ENCODE measurements at places on chromosomes 1 and 21. TPM values are rescaled to one million over a fixed set of nuclear protein-coding genes. Genes with fewer than 3 reads are reported as not detected.

CLIC6 gene
- total RNA-seq = 0.37 TPM

IQGAP3 gene
- total RNA-seq = 8.2 TPM

GBP3 gene
- total RNA-seq = 11.2 TPM

ARHGEF10L gene
- total RNA-seq = 18.4 TPM

EPHA10 gene
- total RNA-seq = 71.7 TPM

PCP4L1 gene
- 0.79 TPM for total RNA-seq

PPIH gene
- 40.0 TPM for total RNA-seq

EFCAB14 gene
- 76.6 TPM for total RNA-seq

ANGPTL3 gene
- total RNA-seq = not detected

PLPP3 gene
- total RNA-seq = 41.5 TPM

LCE2B gene
- not detected for total RNA-seq

- no peak for DNase-seq
Observed at GRCh38 chr1:208206092-208206698, 38.0 kb downstream of the PLXNA2 start.

DNA sequence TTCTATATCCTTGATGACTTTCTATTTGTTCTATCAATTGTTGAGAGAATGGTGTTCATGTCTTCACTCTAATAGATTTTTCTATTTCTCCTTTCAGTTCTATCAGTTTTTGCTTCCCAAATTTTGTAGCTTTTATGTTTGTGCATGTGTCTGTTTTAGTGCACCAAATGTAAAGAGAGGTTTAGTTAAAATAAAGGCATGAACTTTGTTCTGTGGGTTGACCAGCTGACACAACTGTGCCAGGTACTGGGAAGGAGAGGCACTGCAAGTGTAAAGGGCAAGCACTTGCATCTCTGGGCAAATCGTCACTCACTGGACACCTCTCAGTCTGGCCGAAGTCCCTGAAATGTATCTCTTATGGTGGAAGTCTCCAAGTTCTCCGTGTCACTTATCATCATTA is 38.6 kb upstream of the ABCD3 start:
- DNase-seq = no peak

- DNase-seq = no peak
Observed at GRCh38 chr21:20551939-20552338, 446.3 kb upstream of the NCAM2 start.

- no peak for DNase-seq
Observed at GRCh38 chr1:26666855-26667254, 29.0 kb upstream of the ARID1A start.

DNA sequence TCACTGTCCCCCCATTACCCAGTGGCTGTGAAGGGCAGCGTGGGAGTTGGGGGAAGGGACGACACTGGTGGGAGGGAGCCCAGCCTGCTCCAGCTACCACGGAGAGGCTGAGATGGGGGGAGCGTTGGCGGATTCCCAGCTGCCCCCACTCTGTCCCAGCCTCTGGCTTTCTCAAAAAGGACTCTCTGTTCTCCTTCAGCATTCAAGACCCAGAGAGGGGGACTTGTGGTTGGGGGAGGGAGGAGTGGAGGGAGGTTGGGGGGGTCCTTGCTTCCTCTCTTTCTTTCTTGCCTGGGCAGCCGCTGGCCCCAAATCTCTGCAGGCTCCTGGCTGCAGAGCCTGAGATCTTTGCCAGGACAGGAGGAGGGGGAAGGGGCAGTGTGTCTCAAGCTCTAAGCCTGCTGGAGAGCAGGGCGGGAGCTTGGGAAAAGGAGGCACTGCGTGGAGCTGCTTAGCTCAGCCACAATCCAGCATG is 2.2 kb downstream of the ATP1A2 start:
- DNase-seq = peak; percentile 84

DNA sequence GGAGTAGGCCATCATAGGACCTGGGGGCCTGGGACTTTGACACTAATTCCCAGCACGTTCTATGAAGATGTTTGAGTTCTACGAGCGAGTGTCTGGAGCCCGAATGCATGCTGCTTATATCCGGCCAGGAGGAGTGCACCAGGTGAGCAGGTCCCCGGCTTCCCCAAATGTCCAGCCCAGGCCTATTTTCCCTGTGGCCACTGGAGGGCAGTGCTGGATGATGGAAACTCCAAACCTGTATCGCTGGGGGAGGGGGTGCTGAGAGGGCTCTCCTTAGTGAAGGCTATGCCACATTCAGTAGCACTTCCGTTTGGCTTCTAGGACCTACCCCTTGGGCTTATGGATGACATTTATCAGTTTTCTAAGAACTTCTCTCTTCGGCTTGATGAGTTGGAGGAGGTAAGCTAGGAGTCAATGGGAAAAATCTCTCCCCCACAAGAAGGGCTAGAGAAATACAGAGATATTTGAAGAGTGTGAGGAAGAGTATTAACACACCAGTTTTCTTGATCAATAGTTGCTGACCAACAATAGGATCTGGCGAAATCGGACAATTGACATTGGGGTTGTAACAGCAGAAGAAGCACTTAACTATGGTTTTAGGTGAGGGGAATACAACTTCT is 5.2 kb upstream of the FCER1G start:
- peak; percentile 80 for DNase-seq

DNA sequence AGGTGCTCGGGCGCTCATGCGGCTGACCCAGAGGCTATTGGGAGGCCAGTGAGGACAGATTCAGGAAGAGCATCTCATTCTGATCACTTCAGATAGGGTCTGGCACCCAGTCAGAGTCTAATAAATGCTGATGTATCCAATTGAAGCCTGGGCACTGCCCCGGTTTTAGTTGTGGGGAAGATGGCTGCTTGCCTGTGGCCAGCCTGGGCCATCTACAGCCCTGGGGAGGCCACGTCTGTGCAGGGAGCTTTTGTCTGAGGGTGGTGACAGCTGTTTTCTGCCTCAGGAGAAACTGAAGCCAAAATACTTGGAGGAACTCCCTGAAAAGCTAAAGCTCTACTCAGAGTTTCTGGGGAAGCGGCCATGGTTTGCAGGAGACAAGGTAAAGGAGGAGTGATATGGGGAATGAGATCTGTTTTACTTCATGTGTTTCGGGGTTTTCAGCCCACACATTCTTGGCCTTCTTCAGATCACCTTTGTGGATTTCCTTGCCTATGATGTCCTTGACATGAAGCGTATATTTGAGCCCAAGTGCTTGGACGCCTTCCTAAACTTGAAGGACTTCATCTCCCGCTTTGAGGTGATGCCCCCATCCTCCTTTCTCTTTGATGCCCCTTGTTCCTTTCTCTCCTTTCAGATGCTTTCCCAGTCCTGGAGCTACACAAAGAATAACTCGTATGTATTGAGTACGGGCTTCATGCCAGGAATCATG is 2.8 kb downstream of the GSTM5 start:
- no peak for DNase-seq

DNA sequence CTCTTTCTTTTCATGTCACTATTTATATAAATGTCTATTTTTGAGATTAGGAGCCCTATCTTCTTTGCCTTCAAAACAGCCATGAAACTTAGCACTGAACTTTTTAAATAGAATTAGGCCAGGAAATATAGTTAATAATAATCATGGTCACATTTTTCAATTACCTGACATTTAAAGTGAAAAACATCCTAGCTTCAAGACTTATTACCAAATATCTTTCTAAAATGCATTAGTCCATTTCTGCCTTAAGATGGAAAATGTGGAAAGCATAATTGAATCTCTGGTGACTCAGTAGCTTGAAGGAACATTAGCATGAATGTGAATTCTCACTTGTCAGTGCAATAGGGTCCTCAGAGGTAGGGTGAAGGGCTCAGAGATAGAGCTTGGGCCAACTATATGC is 18.7 kb upstream of the RGS4 start:
- no peak for DNase-seq

- DNase-seq = no peak
Observed at GRCh38 chr1:31886866-31887265, 51.3 kb downstream of the PTP4A2 start.

GRCh38 chr1:201513498-201514243 is 6.7 kb upstream of the CSRP1 start:
- DNase-seq = no peak

GRCh38 chr1:22782406-22782805 is 71.8 kb downstream of the EPHB2 start:
- no peak for DNase-seq

DNA sequence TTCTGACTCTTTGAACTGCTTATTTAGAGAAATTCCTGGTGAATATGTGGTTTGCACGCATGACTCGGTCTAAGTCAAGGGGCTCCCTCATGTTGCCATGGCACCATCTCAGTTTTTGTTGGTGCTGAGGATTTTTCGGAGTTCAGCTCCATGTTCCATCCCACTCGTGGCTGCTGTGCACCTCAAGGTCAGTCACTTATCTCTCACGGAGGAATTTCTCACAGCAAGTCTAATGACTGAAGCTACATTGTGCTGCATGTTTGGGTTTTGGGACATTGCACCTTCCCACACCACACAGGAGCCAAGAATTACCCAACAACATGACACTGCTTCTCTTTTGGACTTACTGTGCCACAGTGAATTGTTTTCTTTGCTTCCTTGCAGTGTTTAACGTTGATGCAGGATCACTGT is 269.9 kb downstream of the NCAM2 start:
- peak; percentile 23 for DNase-seq

DNA sequence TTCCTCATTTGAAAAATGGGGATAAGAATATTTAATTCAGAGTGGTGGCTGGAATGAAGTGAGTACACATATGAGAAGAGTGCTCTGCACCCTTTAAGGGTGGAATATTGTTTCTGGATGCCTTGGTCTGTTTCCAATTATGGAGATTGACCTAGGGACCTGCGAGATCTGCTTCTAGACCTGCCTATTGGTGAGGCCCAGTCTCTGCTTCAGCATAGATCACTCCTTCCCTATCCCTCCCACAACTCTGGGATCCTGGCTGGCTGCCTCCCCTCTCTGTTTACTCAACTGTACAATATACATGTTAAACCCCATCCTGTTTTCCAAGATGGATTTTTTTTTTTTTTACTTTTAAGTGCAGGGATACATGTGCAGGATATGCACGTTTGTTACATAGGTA is 6.4 kb upstream of the LDLRAD1 start:
- DNase-seq = no peak

DNA sequence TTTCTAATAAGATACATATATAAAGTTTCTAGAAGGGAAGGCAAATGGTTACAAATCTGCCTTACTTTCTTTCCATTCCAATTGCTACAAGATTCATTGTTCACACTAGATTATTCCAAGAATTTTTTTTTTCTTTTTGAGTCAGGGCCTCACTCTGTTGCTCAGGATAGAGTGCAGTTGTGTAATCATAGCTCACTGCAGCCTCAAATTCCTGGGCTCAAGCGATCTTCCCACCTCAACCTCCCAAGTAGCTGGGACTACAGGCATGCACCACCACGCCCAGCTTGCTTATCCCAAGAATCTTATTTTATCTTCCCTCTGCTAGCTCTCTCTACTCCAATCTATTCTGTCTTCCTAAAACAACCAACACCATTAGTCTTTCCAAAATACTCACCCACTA is 81.8 kb downstream of the KIAA0319L start:
- DNase-seq = no peak

DNA sequence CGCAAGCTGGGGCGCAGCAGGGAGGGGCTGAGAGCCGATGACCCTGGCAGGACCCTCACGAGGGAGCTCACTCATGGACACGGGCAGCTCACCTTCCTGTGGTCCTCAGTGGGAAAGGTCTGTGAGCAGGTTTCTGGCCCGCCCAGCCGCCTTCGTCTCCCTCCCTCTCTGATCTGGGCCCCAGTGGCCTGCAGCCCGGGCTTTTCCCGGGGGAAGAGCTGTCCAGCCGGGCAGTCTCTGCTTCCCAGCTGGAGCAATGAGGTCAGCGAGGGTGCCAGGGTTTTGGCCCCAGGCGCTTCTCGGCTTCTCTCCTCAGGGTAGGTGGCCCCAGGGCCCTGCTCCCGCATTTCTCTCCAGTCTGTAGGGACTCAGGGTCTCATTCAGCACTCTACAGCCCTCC is 22.2 kb upstream of the ARHGEF16 start:
- DNase-seq = no peak

DNA sequence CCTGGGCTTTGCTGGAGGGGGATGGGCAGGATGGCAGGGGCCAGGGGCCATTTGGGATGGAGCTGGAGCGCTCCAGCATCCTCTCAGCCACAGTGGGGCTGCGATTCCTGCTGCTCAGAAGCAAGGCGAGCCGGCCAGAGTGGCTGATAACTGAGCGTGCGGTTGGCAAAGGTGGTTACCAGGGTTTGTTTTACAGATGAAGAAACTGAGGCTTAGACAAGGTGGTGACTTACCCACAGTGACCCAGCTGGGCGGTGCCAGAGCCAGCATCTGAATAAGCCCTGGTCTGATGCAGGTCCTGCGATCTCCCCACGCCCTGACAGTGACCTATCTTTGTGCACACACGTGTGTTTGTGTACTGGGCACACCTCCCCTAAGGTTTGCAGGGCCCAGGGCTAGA is 5.9 kb upstream of the PRXL2B start:
- DNase-seq = no peak

DNA sequence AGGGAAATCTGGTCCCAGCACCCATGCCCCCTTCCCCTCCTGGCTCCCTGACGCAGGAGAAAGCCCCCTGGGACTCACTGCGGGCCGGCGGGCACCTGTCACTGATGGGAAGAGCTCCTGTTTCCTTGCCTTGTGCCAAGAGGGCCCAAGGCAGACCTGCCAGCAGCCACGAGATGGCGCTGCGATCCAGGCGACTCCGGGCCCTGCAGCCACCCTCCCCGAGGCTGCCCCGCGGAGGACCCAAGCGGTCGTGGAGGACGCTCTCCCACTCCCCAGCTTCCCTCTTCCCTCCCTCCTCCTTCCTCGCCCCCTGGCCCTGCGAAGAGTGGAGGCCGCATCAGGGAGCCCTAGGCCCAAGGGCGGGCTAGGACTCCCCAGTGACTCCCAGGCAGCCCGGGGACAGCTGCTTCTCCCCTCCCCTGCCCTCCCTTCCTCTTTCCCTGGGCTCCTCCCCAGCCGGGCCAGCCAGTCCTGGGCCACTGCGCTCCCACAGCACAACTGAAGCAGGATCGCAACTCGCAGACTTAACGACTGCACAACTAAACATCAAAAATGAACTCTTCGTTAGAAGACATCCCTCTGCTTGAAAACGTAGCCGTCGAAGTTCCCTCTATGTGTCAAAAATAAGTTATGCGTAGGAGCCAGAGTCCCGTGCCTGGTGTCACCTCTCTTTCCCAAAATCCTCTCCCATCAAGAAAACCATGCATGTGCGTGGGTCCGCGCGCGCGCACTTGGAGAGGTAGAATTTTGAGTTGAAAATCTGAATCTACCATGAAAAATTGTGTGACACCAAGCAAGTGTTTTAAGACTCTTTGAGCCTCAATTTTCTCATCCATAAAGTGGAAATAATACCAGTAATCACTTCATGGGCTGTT is 34.2 kb downstream of the BATF3 start:
- peak; percentile 86 for DNase-seq

GRCh38 chr1:3578906-3579305 is 32.4 kb downstream of the MEGF6 start:
- DNase-seq = no peak

Data from testis (tissue), 5 donors.